ENCODE measurements at places on chromosomes 7 and 10. TPM values are rescaled to one million over a fixed set of nuclear protein-coding genes. Genes with fewer than 3 reads are reported as not detected.

OR2A42 gene
- total RNA-seq: 0.48 TPM

FAM237B gene
- 1.7 TPM for total RNA-seq

ATG9B gene
- total RNA-seq: 2.6 TPM

NFKB2 gene
- total RNA-seq: 13.5 TPM

CYP3A4 gene
- 0.72 TPM for total RNA-seq

LGI1 gene
- total RNA-seq: 9.4 TPM

SAP25 gene
- total RNA-seq: not detected

HGF gene
- 57.1 TPM for total RNA-seq

C10orf143 gene
- total RNA-seq: 6.5 TPM

MKRN1 gene
- total RNA-seq: 82.8 TPM

SLC18A3 gene
- not detected for total RNA-seq

WDR86 gene
- total RNA-seq: 34.7 TPM

MGMT gene
- total RNA-seq: 22.1 TPM

ABCB4 gene
- 30.6 TPM for total RNA-seq

EVX1 gene
- total RNA-seq: 1.7 TPM

WEE2 gene
- 1.9 TPM for total RNA-seq

NXPH1 gene
- total RNA-seq: not detected

CACNB2 gene
- total RNA-seq: 16.1 TPM

RAMP3 gene
- 3.1 TPM for total RNA-seq

PTN gene
- total RNA-seq: 25.8 TPM

PIK3AP1 gene
- 18.3 TPM for total RNA-seq

HMX2 gene
- not detected for total RNA-seq

EIF5AL1 gene
- total RNA-seq: 0.48 TPM

TAS2R39 gene
- 8.2 TPM for total RNA-seq

PIP gene
- not detected for total RNA-seq

LIPJ gene
- 4.1 TPM for total RNA-seq

PRKCQ gene
- 2.4 TPM for total RNA-seq

SFXN4 gene
- 22.6 TPM for total RNA-seq
